ENCODE measurements at places on chromosomes 3 and 15.

- DNase-seq, result no peak
- H3K36me3 ChIP-seq, result no peaks in the 10 kb centered on the region
- peaks cover 30% of the 10 kb centered on the region for H3K27me3 ChIP-seq
- H3K27ac ChIP-seq, result no peak overlapping the region
- H3K4me3 ChIP-seq, result no peak overlapping the region
- H3K4me1 ChIP-seq, result no peaks in the 10 kb centered on the region
Observed at GRCh38 chr3:54307566-54308180, 185.3 kb downstream of the CACNA2D3 start.

- no peak for DNase-seq
- H3K36me3 ChIP-seq, result no peaks in the 10 kb centered on the region
- peaks cover 17% of the 10 kb centered on the region for H3K27me3 ChIP-seq
- H3K27ac ChIP-seq, result no peak overlapping the region
Observed at GRCh38 chr3:87801409-87801808, 257.4 kb downstream of the CGGBP1 start.

DNA sequence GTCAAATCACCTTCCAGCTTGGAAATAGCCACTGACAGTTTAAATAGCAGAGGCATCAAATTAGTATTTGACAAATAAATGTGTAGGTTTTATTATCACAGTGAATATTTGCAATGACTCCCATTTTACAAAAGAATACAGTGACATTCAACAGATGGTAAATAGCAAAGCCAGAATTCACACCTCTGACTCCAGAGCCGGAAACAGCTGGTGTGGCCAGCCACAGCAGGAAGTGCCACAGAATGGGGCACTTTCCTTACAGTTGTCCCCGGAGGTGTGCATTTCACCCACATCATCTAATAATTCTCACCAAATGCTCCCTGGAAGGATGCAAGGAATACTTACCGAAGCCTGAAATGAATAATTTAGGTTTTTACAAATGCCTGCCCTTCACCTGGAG lies 295.7 kb upstream of the WNT5A start:
- no peaks in the 10 kb centered on the region for H3K27me3 ChIP-seq
- H3K4me1 ChIP-seq, result peaks cover 7% of the 10 kb centered on the region

DNA sequence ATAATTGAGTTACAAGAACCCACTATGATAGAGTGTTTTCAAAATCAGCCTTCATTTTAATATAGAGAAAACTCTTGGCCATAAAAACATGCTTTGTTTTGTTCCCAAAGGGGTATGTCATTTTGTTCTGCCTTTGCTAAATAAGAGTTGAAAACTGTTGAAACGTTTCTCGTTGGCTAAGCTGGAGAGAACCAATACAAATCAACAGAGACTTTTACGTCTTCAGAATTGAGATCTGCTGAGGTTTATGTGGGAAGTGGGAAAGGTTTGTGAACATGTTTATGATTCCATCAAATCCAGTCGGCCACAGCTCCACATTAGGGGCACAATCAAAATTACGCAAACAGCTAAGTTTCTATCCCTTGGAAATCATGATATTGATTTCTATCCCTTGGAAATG lies 102.0 kb downstream of the IGF2BP2 start:
- H3K4me1 ChIP-seq, result peaks cover 46% of the 10 kb centered on the region
- H3K27me3 ChIP-seq, result no peaks in the 10 kb centered on the region
- DNase-seq, result no peak
- H3K27ac ChIP-seq, result peak overlapping the region; percentile 54
- H3K4me3 ChIP-seq, result no peak overlapping the region
- H3K36me3 ChIP-seq, result peaks cover 7% of the 10 kb centered on the region

DNA sequence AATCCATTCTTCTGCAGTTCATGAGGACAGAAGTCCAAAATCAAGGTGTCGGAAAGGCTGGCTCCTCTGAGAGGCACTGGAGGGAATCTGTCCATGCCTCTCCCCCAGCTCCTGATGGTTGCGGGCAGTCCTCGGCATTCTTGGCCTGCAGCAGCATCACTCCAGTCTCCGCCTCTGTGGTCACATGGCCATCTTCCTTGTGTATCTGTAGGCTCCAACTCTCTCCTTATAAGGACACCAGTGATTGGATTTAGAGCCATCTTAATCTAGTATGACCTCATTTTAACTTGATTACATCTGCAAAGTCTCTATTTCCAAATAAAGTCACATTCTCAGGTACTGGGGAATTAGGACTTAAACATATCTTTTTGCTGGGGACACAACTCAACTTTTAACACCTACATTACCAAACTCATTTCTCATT lies 56.0 kb upstream of the FLNB start:
- H3K36me3 ChIP-seq, result no peaks in the 10 kb centered on the region
- no peaks in the 10 kb centered on the region for H3K27me3 ChIP-seq
- H3K27ac ChIP-seq, result no peak overlapping the region
- no peak for DNase-seq

DNA sequence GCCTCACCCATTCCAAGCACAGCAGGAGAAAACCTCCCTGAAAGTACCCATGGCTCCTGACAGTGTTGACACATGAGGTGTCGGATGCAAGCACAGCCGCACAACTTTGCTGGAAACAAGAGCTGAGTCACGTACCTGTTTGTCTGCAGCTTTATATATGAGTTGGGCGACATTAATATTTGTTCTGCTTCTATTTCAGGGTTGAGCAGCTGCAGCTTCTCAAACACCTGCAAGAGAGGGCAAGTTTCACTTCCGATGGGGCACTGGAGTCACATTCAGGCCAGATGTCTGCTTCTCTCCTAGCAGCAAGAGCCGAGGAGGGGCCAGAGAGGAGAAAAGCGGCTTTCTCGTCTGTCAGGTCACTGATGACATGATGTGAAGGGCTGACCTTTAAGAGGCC lies 88.0 kb downstream of the NUP210 start:
- no peaks in the 10 kb centered on the region for H3K27me3 ChIP-seq
- no peak overlapping the region for H3K27ac ChIP-seq
- H3K36me3 ChIP-seq, result peaks cover 5% of the 10 kb centered on the region
- H3K4me3 ChIP-seq, result no peak overlapping the region
- DNase-seq, result no peak

GRCh38 chr3:45852828-45853227 lies 10.9 kb upstream of the LZTFL1 start:
- H3K27ac ChIP-seq, result no peak overlapping the region
- H3K36me3 ChIP-seq, result peaks cover 2% of the 10 kb centered on the region
- DNase-seq, result no peak
- peaks cover 69% of the 10 kb centered on the region for H3K27me3 ChIP-seq

Measured in progenitor cell of endocrine pancreas (in vitro differentiated cells).